NCI-H2029 treated with DMSO at 0.1 percent for 48 hours (cell line): ENCODE measurements at places on chromosomes 16 and 17.

- DNase-seq = no peak
Measured at GRCh38 chr16:66776457-66776856, 24.9 kb downstream of the TERB1 start.

GRCh38 chr16:62450291-62450690, 414.1 kb upstream of the CDH8 start:
- no peak for DNase-seq

GRCh38 chr16:3044708-3045107, 1.7 kb upstream of the MMP25 start:
- no peak for DNase-seq

DNA sequence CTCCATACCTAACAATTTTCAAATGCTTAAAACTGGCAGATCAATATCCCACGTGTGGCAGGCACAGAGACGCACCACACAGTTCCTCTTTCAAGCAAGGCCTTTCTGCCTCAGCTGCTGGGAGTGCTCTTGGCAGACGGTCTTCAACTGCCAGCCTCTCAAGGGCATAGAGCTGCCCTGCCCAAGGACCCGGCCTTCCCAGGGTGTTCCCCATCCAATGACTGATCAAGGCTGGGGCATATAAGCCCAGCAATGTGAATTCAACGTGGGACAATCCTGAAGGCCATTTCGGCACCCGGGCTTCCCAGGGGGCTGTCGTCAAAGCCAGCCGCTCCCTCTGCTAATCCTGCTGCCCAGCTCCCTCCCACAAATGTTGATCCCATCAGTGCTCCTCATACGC, 107.1 kb downstream of the STX8 start:
- no peak for DNase-seq

DNA sequence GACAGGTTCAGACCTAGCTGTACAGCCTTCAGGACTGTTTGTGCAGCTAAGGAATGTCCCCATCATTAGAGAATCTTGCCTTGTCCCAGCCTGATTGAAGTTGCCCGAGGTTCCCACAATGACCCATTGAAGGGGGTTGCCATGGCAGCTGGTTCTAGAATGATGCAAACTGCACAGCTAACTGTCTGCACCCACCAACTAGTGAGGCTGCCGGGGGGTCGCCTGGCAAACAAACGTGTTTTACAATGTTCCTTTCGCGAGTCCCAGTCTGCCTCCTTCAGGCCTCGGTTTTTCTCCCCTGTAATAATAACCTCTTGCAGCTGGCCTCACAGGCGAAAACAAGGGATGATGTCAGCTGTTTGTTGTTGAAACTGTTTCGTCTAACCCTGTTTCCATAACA, 5.5 kb downstream of the C16orf96 start:
- DNase-seq = no peak

GRCh38 chr17:1486802-1487695, 5.4 kb downstream of the MYO1C start:
- peak; percentile 29 for DNase-seq

- DNase-seq = no peak
Measured at GRCh38 chr16:64826374-64826773, 295.5 kb downstream of the CDH11 start.

GRCh38 chr16:535446-536405, 8.2 kb downstream of the CAPN15 start:
- DNase-seq = no peak

- no peak for DNase-seq
Measured at GRCh38 chr17:36793976-36794375, 143.3 kb upstream of the LHX1 start.

- no peak for DNase-seq
Measured at GRCh38 chr16:83969771-83970429, 1.9 kb downstream of the NECAB2 start.

DNA sequence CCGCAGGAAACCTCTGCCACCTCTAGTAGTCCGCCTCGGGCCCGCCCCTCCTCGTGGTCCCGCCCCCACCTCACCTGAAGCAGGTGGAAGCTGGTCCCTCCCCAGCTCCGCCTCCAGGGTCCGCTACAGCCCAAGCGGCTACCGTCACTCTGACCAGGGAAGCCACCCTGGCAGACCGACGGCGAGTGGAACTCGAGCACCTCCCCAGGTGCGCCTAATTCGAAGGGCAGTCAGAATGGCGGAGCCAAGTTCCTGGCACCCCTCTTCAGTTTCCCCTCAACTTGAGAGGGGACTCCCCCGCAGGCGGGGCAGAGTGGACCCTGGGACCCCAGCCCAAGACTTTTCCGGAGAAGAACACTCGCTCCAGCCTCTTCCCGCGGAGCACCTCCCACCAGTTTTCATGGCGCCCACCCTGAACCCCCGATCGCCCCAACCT, 507 bp downstream of the FHOD1 start:
- DNase-seq = no peak

- no peak for DNase-seq
Measured at GRCh38 chr16:79826732-79827475, 226.4 kb upstream of the MAF start.

DNA sequence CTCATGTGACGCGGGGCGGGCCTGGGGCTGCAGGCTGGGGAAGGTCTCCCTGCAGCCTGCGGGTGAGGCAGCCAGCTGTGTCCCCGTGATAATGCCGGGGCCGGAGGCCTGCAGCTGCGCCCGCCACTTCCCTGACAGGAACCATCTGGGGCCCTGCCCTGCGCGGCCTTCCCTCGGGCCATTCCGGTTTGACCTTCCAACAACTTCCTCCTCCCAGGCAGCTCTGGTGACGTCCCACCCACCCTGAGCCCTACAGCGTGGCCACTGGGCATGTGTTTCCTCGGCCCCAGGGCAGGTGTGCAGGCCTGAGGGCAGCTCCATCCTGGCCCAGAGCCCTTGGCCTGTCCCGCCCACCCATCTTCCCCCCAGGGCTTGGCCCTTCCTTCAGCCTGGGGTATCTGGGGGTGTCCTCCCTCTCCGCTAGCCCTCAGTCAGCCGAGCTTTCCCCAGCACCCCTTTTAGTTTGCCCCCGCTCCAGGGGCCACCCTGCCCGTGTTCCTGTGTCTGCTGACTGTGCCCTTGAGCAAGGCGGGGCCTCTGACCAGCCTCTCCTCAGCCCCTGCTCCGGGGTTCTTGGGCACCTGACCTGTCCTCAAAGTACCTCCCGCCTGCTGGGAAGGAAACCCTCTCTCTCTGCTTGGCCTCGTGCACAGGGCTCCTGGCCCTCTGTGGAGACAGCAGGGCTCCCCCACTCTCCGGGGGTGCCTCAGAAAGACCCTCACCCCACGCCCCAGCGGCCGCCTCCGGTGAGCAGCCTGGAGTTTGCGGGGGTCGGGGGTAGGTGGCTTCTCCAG, at the start of gene CBFA2T3:
Gene CBFA2T3 (minus strand): TSS at position 190 of the 794 bp plus-strand sequence. CDS start 400 bp downstream, outside the sequence.
- DNase-seq = no peak

DNA sequence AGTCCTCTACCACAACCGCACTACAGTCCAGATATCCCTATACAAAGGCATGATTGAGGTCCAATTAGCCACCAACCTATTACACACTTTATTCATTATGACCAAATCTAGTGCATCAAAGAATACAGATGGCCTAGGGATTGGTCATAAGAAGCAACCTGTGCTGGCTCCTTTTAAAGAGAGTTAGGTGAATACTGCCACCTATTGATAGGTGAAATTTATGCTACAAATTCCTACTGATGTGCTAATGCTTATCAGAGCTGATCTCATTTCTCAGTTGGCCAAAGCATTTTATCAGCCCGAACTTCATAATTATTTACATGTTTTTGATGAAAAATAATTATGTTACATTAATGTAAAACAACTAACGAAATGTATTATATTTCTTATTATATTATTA, 166.3 kb downstream of the ANKFN1 start:
- DNase-seq = peak; percentile 70

- DNase-seq = no peak
Measured at GRCh38 chr16:19815418-19815817, 69.2 kb downstream of the GPRC5B start.

DNA sequence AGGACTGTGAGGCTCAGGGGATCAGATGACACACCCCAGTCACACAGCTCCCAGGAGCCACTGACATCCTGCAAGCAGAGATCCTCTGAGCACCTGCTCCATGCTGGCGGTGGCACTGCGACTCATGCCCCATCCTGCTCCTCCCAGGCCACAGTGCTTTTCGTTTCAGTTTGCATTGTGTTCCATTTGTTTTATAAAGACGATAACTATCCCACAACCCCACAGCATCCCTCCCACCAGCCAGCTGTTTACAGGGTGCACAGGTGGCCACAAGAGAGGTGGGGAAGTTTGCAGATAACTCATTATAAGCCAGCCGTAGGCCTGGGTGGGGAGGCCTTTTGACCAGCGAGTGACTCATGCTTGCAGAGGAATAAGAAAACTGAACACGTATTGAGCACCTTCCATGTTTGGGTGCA, 28.2 kb downstream of the BCO1 start:
- no peak for DNase-seq

DNA sequence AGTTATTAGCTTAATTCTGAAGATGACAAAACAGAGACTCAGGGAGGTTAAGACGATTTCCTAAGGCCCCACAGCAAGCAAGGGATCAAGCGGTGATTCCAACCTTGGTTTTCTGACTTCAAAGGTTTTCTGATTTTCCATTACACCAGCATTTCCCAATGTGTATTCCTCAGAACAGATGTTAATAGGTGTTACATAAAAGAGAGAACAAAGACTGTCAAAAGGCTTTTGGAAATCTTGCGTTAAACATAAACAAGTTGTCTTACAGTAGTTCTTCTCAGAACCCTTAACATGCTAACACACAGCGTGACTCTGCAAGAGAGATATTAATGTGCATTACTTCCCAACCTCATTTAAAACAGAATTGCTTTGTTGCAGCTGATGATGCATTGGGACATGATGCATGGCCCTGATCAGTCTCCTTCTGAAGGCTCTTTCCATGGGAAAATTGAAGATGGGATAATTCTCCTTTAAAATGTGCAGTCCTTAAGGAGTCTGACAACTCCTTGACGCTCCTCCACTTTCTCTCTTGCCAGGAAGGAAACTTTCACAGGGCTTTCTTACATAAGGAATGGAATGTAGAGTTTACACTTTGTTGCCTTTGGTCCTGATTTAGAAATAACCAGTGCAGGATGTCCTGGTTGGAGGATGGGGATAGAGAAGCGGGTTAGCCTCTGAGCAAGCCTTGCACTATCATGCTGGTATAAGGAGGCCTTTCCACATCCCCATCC, 21.5 kb upstream of the MMD start:
- DNase-seq = no peak

- DNase-seq = no peak
Measured at GRCh38 chr16:89484041-89484501, 6.3 kb downstream of the ANKRD11 start.

- DNase-seq = no peak
Measured at GRCh38 chr16:58418601-58419000, 26.3 kb downstream of the GINS3 start.

DNA sequence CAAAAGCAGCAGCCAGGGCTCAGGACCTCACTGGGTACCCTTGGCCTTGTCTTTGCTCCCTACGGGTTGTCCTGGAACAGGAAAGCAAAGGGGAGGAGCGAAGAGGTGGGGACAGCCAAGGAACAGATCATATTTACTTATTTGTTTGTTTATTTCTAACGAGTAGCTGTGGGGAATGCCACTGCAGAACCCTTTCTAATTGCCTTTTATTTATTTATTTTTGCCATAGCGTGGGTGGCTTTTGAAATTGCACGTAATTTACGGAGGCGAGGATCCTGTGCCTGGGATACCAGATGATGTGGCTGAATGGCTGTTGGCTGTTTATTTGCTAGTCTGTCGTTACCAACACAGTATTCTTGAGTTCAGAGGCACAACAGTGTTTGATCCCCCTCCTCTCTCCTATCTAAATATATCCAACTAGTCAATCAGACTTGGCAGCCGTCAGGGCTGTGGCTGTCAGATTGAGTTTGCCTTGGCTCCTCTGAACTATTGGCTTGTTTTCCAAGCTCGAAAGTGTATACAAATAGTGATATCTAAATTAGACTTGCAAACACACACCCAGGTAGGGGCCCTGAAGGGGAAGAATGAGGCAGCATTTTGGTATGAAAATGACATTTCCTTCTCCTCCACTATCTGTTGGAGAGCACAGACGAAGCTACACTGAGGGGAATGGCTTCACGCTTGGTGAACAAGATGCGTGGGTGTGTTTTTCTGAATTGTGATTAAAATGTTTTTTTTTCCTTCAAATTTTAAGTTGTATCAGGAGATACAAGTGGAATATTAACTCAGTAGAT, 110.4 kb downstream of the MSI2 start:
- peak; percentile 86 for DNase-seq

DNA sequence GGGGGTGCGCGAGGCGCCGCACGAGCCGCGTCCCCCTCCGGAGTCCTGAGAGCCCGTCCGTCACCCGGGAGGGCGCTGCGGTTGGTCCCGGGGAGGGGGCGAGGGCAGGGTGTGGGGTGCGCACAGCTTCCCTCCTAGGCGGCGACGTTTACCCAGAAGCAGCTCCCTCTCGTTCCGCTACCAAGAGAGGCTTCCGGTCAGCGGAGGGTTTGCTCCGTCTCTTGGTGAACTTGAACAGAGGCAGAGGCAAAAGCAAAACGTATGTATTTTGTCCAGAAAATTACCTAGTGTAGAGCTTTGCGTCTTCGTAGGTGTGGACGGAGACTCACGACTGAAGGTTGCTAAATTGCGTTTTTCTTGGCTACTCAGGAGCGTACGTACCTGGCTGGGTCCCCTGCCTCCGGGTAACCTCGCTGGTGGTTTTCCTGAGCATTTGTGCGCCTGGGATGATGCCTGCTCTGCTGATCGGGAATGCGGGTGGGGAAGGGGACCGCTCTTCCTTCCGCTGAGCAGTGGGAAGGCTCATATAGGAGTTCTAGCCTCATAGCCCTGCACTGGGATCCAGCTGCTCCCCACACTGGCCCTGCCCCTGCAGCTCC, 833 bp downstream of the WSCD1 start:
- no peak for DNase-seq

DNA sequence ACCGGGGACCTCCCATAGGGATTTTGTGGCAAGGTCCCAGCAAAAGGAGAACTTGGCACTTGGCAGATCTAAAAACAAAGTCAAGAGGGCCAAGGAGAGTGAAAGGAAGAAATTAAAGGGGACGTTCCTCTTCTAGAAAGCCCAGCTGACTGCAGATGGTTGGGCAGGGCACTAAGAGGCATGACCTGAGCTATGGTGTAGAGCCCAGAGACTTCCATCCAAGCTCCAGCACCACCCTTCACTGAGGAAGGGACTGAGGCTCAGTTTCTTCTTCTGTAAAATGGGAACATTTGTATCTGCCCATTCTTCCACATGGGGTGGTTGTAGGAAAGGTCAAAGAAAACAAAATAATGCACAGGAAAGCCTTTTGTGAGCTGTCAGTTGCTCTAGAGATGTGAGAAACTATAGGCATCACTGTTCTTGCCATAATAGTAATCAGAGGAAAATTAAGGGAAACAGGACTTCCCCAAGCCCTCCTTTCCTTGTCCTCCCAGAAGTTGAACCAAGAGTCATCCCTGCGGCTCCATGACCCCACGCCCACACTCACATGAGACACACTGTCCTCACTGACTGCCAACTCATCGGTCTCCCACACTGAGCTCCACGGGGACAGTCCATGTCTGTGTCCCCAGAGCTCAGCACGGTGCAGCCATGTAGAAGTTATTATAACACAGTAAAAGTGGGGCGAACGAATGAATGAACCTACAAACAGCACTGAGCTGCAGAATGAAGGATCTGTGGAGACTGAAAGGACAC, 10.4 kb downstream of the CD300LF start:
- DNase-seq = no peak

GRCh38 chr17:74297941-74298340, 23.9 kb downstream of the DNAI2 start:
- DNase-seq = no peak
